Glutamatergic neuron (in vitro differentiated cells): ENCODE measurements at places on chromosomes 3 and 15. TPM values are rescaled to one million over a fixed set of nuclear protein-coding genes. Genes with fewer than 3 reads are reported as not detected.
A peak's percentile ranks its signal among the peaks of the same experiment; 100 is the strongest.

The ZPLD1 gene
- total RNA-seq, result not detected

The FEZF2 gene
- total RNA-seq, result 0.49 TPM

The DET1 gene
- total RNA-seq, result 8.8 TPM

The SERINC4 gene
- not detected for total RNA-seq

The SCAANT1 gene
- not detected for total RNA-seq

- DNase-seq, result no peak
- H3K4me3 ChIP-seq, result no peak overlapping the region
- H3K27me3 ChIP-seq, result peaks cover 1% of the 10 kb centered on the region
- no peaks in the 10 kb centered on the region for H3K36me3 ChIP-seq
- no peak overlapping the region for H3K27ac ChIP-seq
Measured at GRCh38 chr3:15360788-15361493, 28.6 kb upstream of the SH3BP5 start.

GRCh38 chr15:38531509-38531908 lies 33.1 kb downstream of the RASGRP1 start:
- no peaks in the 10 kb centered on the region for H3K4me1 ChIP-seq
- H3K36me3 ChIP-seq, result no peaks in the 10 kb centered on the region
- peaks cover 3% of the 10 kb centered on the region for H3K27me3 ChIP-seq
- DNase-seq, result no peak
- H3K27ac ChIP-seq, result no peak overlapping the region

- peak overlapping the region; percentile 73 for H3K27ac ChIP-seq
- no peak for DNase-seq
- peak overlapping the region; percentile 98 for H3K4me3 ChIP-seq
- peaks cover 3% of the 10 kb centered on the region for H3K27me3 ChIP-seq
- H3K4me1 ChIP-seq, result no peaks in the 10 kb centered on the region
Measured at GRCh38 chr15:44710236-44711095, 657 bp downstream of the PATL2 start.

- no peak overlapping the region for H3K4me3 ChIP-seq
- H3K4me1 ChIP-seq, result no peaks in the 10 kb centered on the region
- H3K27me3 ChIP-seq, result no peaks in the 10 kb centered on the region
- H3K36me3 ChIP-seq, result no peaks in the 10 kb centered on the region
- DNase-seq, result no peak
Measured at GRCh38 chr15:34782901-34783300, 12.4 kb downstream of the ACTC1 start.

DNA sequence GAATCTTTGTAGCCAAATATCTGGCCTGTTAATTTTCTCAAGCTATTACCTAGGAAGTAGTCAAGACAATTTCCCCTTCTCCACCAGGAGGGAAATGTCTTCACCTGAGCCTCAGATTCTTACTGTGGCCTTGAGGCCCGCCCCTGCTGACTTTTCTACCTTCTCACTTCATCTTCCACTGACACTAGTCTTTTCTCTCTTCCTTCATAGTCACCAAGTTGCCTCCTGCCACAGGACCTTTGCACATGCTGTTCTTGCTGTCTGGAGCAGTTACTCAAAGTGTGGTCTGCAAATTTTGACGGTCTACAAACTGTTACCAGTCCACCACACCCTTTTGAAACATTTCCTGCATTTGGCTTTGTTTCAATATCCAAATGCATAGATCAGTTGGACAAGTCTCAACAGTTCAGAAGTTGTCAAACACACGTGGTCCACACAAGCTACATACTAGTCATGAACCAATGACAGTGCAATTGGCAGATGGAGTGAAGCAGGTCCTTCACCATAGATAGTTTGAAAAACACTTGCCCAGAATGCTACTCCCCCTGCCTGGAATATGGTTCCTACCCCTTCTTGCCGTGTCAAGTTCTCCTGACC lies 100.5 kb downstream of the OSBPL10 start:
- H3K4me3 ChIP-seq, result no peak overlapping the region
- peaks cover 3% of the 10 kb centered on the region for H3K36me3 ChIP-seq
- no peaks in the 10 kb centered on the region for H3K27me3 ChIP-seq
- no peak for DNase-seq
- H3K4me1 ChIP-seq, result no peaks in the 10 kb centered on the region
- no peak overlapping the region for H3K27ac ChIP-seq

GRCh38 chr3:60434323-60434722 lies 816.9 kb downstream of the FHIT start:
- no peak overlapping the region for H3K4me3 ChIP-seq
- no peaks in the 10 kb centered on the region for H3K27me3 ChIP-seq
- H3K36me3 ChIP-seq, result no peaks in the 10 kb centered on the region
- no peaks in the 10 kb centered on the region for H3K4me1 ChIP-seq
- DNase-seq, result no peak
- no peak overlapping the region for H3K27ac ChIP-seq

DNA sequence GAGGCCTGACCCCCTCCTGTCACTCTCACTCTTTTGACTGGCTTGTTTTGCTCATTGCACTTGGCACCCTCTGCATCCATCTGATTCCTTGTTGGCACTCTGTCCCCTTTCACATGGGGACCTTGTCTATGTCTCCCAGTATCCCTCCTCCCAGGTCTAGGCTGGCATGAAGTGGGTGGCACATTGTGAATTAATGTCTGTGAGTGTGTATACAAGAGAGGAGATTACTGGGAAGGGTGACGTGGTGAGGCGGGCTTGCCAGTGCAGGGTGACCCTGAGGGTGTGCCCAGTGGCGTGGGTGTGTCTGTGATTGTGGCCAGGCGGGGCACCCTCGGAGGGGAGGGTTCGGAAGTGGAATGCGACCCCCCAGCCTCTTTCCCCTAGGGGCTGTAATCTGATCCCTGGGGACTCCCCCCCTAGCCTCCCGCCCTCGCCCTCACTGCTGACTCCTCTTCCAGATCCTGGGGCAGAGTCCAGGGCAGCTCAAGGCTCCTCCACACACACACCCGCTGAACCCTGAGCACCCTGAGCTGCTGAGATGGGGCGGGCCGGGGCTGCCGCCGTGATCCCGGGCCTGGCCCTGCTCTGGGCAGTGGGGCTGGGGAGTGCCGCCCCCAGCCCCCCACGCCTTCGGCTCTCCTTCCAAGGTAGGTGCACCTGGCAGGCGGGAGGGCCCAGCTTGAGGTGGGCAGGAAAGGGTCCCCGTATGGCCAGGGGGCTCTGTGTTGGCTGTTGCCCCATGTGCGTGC lies at the start of gene SEMA3B:
TSS of gene SEMA3B (plus strand) at position 445 of the 749 bp plus-strand sequence. CDS start at position 539, 94 bp downstream.
- no peak for DNase-seq
- no peak within 1 kb of the TSS for H3K4me3 ChIP-seq
- H3K36me3 ChIP-seq, result no peaks in the 10 kb centered on the region
- peak within 1 kb of the TSS; percentile 28 for H3K27ac ChIP-seq

DNA sequence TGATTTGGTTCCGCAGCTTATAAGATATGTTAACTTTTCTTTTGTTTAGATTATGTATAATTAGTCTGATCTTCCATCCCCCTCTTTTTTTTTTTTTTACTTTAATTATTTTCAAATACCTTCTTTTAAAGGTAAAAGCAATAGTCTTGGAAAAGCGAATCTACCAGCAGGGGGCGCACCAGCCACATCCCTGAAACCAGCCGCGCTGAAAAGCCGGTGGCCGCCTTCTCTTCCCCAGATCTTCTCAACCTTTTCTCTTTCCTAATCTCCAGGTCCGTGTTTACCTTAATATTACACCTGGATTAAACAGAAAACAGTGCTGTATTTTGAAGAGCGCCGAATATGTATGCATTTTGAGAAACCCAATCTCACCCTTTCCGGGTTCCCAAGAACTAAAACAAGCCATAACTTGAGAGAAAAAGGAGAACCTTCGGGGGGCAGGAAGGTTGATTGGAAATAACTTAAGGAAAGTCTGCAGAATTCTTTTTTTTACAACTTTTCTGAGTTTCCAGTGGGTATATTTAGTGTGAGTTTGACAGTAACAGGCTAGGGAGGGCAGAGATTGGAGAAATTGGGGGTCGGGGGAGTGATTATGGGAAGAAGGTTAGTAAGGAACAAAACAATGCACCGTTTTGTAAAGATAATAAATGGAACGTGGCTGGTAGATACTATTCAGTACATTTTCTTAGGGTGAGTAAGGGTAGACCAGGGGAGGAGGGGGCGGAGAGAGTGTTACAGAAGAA lies 2.0 kb upstream of the SOX2 start:
- H3K27me3 ChIP-seq, result peaks cover 7% of the 10 kb centered on the region
- peak overlapping the region; percentile 60 for H3K4me3 ChIP-seq
- DNase-seq, result peak; percentile 87
- H3K36me3 ChIP-seq, result no peaks in the 10 kb centered on the region
- peaks cover 8% of the 10 kb centered on the region for H3K4me1 ChIP-seq
- no peak overlapping the region for H3K27ac ChIP-seq

- H3K27ac ChIP-seq, result no peak overlapping the region
- H3K27me3 ChIP-seq, result no peaks in the 10 kb centered on the region
- H3K4me1 ChIP-seq, result no peaks in the 10 kb centered on the region
- DNase-seq, result no peak
- H3K4me3 ChIP-seq, result no peak overlapping the region
Measured at GRCh38 chr3:175735866-175736265, 876.7 kb downstream of the NAALADL2 start.

- peaks cover under 1% of the 10 kb centered on the region for H3K27me3 ChIP-seq
- no peak overlapping the region for H3K4me3 ChIP-seq
- H3K36me3 ChIP-seq, result no peaks in the 10 kb centered on the region
- no peak for DNase-seq
- peaks cover 5% of the 10 kb centered on the region for H3K4me1 ChIP-seq
Measured at GRCh38 chr3:58117561-58118181, 93.1 kb downstream of the DNASE1L3 start.

DNA sequence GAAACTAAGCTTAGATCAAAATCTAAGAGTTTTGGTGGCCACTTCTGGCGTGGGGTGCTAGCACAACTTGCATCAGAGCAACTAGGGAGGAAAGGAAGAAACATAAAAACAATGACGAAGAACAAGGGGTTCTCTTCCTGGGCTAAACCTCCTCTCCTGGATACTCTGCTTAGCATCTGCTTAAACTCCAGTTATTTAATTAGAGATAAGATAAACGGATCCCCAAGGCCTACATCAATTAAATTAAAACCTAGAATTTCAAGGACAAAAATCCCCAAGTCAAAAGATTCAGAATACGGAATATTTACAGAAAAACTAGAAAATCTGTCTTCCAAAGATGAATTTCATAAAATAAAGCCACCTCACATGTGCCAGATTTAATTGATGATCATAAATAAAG lies 281.9 kb downstream of the SHOX2 start:
- H3K36me3 ChIP-seq, result peaks cover 12% of the 10 kb centered on the region
- peaks cover 4% of the 10 kb centered on the region for H3K4me1 ChIP-seq
- H3K27ac ChIP-seq, result no peak overlapping the region

DNA sequence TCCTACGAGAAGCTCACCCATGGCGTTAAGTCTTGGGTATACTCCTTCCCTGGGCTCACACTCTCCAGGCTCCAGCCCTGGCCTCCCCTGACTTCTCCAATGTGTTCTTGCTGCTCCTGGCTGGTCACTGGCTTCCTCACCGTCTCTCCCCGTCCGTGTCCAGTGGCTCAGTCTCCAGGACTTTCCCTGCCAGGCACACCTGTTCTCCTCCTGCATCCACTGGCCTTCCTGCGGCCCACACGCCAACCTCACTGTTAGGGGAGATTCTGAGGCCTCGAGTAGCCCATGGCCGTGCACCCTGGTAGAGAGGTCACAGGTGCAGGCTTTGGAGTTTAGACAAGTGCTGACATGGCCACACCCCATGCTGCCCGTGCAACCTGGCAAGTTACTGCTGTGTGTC lies 91.9 kb upstream of the SNRPA1 start:
- peaks cover 8% of the 10 kb centered on the region for H3K4me1 ChIP-seq
- H3K27me3 ChIP-seq, result no peaks in the 10 kb centered on the region
- H3K4me3 ChIP-seq, result no peak overlapping the region

DNA sequence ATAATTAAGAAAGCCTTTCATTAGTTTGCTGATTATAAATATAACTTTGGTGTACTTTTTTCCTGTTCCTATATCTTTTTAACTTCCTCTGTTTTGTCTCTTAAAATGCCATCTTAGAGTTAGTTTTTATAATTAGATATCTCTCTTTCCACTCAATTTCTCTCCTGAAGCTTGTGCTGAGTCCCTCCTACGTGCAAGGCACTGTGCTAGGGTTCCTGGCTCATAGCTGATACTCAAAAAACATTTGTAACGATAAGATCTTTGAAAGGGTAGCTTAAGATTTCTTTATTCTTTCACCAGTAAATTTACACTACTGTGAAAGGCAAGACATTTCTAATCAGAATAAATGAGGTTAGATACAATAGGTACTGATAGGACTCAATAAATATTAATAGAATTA lies 358.8 kb downstream of the MECOM start:
- DNase-seq, result no peak
- no peaks in the 10 kb centered on the region for H3K4me1 ChIP-seq
- no peaks in the 10 kb centered on the region for H3K36me3 ChIP-seq
